Omental fat pad (tissue), 4 donors: ENCODE measurements at places on chromosomes 12 and 14.

DNA sequence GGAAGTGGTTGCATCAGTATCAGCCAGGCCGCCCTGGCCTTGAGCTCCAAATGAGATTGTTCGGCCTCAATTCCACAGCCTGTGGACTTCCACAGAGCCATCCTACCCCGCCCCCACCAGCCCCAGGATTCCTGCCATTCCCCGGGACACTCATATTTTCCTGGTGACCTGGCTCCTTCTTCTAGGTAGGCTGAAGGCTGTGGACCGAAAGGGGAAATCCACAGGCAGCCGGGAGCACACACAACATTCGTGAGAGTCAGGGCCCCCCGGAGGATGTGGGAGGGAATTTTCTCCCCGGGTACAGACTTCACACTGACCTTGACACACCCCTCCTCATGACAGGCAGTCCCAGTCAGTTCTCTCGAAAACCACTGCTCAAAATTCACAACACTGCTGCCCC, 39.9 kb downstream of the RIN3 start:
- no peak for DNase-seq

DNA sequence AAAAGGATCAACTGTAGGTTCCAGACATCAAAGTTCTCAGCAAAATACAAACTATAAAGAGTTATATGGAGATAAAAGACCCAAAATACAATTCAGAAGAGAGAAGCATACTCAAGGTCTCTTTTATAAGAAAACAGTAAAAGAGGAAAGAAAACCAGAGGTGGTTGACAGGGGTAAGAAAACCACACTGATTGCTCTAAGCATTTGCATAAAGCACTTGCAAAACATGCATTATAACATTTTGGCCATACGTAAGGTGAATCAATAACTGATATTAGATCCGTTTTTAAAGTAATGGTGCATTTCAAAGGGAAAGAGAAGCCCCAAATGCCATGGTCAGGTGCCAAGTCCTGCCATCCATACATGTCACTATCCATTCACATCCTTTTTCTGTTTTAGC, 5.9 kb downstream of the DDHD1 start:
- no peak for DNase-seq

- DNase-seq = no peak
Measured at GRCh38 chr12:10171973-10172728, at the start of gene OLR1. OLR1 (minus strand) TSS chr12:10172132; CDS start chr12:10172077, 55 bp downstream.

DNA sequence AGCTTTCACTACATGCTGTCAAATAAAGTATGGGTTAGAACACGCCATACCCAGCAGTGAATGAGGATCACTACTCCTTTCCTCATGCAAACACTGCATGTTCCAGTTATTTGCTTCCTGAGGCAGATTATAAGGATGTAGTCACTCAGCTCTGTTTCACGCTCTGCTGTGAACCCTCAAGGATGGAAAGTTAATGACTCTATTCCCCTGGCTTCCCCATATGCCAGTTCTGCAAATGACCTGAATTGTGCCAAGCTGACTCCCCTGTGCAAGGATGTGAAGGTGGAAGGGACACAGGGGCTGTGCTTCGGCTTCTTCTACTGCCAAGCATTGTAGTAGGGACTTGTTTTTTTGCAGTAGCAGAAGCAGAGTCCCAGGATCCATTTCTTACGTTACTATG, 6.8 kb downstream of the IFI27L1 start:
- no peak for DNase-seq

DNA sequence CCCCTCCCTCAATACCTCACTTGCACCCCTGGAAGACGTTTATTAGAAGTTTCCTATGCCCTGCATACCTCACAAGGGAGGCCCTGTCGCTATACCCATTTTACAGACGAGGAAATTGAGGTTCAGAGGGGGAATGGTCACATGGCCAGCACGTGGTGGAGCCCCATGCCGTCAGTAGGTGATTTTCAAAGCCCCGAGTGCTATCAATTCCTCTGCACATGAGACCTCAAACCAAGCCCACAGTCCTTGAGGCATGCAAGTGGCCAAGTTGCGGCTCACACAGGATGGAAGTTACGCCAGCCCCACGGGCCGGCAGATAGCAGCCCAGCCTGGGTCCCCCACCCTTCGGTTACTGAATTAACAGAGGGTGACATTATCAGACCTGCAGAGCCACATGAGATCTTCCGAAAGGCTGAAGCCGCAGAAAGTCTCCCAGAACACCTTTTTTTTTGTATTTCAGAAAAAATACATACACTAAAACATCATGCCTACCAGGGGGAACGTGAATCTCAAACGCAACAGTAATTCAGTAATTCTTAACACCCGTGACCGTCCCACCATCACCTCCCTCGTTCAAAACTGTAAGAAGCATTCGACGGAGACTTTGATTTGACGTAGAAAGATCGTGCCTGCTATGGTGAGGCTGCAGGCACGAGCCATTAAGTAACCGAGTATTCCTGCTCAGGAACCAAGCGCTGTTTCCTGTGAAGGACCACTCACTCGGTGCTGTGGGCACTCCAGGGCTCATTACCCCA, 129.0 kb downstream of the RFLNA start:
- DNase-seq = no peak

DNA sequence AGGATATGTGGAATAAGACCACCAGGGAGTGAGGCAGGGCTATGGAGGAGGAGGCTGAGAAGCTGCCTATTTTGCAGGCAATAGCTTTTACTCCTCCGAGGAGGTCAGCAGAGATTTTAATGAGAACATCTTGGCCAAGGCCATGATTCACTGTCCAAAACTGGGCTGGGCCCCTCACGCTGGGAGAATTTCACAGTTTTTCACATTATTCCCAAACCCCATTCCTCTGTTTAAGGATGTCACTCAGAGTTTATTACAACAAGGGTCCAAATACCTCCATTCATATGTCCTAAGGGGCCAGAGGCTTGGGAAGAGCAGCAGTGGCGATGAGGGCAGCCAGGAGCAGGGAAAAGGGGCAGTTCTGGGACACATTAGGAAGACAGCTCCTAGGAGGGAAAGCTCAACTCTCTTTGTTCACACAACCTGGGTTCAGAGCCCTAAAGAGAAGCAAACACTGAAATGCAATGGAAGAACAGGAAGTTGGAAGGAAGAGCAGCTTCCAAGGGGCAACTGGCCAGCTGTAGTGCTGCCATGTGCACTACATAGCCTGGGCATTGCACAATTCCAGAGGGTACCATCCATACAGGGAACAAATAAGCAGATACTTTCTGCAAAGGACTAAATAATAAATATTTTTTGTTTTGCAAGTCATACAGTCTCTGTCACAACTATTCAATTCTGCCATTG, 283.2 kb downstream of the NUAK1 start:
- no peak for DNase-seq

DNA sequence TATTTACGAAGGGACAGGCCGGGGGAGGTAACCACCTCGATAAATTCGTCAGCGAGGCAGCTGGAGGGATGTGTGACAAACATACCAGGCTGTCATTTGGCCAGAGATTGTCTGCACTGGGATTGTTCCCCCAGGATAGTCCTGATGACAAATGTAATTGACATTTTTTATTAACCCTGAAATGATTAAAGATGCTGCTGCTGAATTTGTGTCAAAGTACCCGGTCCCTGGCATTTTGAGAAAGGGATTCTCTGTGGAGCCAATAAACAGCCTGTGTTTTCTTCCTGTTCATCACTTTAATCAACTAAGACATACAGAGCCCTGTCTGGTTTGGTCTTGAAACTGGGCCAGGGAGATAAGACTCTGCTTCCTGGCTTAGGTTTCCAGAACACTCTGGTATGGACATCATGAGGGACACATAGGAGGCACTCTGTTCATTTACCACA, 117.6 kb downstream of the SLC25A47 start:
- no peak for DNase-seq

DNA sequence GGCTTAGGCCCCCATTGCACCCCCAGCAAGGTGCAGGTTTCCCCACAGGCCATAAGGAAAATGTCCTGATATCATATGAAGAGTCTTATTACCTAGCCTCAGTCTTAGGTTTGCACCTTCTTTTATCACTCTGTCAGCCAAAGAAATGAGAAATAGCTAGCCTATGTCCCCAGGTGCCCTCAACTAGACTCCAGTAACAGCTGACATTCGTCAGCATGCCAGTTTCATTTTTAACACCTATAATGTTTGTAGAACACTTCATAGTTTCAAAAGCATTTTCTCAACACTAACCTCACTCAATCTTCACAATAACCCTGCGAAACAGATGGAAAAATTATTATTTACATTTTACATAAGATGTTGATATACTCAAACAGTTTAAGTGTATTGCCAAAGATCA, 24.0 kb upstream of the OR10P1 start:
- DNase-seq = no peak

DNA sequence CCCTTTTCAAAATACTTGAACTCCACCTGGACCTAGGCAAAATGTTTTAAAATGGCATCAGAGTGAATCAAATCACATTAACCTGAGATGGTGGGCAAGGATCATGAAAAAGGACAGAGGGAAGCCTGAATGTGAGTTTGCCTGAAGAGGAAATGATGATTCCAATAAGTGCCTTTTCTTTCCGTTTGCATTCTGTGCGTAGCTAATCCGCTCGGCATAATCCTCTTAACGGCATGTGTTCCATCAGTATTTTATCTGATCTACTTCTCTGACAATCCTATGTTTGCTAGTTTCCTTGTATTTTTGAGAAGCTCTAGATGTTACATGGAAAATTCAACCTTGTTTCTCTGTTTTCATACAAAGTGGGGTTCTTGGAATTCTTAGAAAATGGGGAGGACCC, 354.6 kb downstream of the NRXN3 start:
- no peak for DNase-seq

GRCh38 chr12:28711421-28711820, 437.7 kb upstream of the FAR2 start:
- no peak for DNase-seq

GRCh38 chr12:66976526-66976925, 292.6 kb upstream of the CAND1 start:
- DNase-seq = no peak

DNA sequence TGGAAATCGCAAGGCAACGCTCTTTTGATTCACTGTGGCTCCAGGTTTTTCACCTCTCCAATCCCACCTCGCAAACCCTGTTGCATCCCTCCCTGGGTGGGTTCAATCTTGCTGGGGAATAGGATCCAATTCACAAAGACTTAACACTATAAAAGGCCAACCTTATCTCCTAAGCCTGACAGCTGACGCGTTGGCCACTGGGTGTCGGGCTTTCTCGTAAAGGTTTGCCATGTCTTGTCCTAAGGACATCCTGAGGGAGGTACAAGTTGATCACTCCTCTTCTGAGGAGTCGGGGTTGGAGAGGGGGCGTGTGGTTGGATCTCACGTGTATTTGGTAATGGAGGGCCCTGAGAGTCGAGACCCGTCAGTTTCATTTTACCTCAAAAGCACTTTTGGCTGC, 112.6 kb upstream of the FZD10 start:
- no peak for DNase-seq

DNA sequence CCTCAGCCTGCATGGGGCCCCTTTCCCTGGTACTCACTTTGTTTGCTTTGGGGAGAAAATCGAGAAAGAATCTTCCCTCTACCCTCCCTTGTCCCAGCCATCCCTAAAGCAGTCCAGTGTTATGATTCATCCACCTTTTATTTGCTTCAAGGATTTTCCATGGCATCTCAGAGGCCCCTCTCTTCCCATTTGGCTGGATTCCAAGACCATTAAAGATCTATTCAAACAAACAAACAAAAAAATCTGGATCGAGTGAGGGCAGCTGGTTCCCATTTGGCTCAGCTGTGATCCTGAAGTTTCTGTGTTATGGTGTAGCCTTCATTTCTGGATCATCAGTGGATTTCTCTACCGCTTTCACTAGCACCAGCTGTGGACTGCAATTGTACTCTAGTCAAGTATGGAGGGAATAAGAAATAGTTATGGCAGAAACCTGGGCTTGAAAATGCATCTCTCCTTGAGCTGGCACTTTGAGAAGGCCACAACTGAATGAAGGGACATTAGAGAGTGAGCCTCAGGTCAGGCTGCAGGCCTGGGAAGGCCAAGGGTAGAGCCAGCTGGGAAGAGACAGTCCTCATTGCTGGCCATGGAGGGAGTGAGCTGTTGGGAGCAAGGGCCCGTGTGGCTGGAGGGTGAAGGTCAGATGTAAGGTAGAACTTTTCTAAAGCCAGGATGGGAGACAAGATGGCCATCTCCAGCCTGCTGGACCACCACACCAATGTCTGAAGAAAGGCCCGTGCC, 13.7 kb downstream of the KRT71 start:
- no peak for DNase-seq

DNA sequence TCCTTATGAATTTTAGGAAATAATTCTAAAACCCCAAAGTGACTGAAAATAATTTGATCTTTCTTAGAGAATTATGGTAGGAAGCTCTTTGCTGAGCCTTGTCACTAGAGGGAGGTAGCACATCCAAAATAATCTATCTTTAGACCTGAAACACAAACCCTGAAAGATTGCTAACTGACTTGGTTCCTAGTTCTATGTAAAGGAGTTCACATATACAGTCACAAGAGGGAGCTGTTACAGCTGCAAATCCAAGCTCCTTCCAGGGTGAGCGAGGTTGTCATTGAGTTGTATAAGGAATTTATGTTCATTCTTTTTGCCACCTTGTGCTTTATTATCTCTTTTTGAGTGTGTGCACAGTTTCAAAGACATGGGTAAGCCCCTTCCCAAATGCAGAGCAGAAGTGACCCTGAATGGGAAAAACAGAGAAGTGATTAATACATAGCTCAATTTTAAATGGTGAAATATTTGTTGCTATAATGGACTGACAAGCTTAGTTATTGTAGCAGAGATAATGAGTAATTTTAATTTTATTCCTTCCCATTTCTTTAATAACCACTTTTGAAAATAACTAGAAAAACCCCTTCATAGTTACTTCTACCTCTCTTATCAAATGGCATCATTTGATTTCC, 387.9 kb downstream of the DAD1 start:
- DNase-seq = no peak

- DNase-seq = no peak
Measured at GRCh38 chr14:73800970-73801515, 50.6 kb upstream of the PTGR2 start.

DNA sequence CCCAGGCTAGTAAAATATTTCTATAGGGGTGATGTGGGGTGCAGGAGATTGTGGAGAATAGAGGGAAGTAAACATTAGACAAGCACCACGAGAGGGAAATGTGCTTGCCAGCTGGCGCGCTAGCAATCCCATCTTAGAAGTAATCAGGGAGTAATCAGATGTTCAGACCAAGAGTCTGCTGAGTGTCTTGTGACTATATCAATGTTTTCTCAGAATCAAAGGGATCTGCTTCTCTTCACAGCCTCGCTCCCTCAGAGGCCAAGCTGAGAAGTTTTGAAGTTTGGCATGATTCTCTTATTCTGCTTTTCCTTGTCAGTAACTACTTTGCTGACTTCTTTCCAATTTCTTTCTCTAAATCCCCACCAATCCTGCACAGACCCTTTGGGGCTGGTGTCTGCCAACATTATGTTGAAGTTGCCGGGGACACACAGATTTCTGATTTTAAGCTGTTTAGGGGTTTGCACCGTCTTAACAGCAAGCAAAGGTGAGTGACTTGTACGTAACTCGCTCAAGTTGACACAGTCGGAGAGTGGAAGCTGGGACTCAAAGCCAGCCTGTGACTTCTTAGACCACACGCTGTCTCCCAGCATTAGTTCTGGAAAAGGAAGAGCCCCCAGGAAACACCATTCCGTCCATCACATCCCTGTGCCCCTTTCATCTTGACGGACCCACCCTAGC, 22.0 kb upstream of the TSPAN9 start:
- no peak for DNase-seq
